ENCODE measurements at places on chromosomes 4 and X. TPM values are rescaled to one million over a fixed set of nuclear protein-coding genes. Genes with fewer than 3 reads are reported as not detected.

The C1QTNF7 gene
- 2.6 TPM for total RNA-seq

The MAGEA4 gene
- total RNA-seq: 0.31 TPM

The ARAP2 gene
- total RNA-seq: 47.1 TPM

The CCDC120 gene
- total RNA-seq: 3.1 TPM

The GPRIN3 gene
- total RNA-seq: 8.3 TPM

The TMEM150C gene
- total RNA-seq: 5.9 TPM

The CENPVL2 gene
- total RNA-seq: 1.0 TPM

The PRPS2 gene
- 21.8 TPM for total RNA-seq

The FAM114A1 gene
- total RNA-seq: 11.4 TPM

The FAT4 gene
- total RNA-seq: 7.3 TPM
